Naive thymus-derived CD4-positive, alpha-beta T cell (primary cell): ENCODE measurements at places on chromosomes 1 and 21. TPM values are rescaled to one million over a fixed set of nuclear protein-coding genes. Genes with fewer than 3 reads are reported as not detected.

GRCh38 chr1:35120458-35121133, 41.4 kb downstream of the ZMYM1 start:
- DNase-seq: no peak

DNA sequence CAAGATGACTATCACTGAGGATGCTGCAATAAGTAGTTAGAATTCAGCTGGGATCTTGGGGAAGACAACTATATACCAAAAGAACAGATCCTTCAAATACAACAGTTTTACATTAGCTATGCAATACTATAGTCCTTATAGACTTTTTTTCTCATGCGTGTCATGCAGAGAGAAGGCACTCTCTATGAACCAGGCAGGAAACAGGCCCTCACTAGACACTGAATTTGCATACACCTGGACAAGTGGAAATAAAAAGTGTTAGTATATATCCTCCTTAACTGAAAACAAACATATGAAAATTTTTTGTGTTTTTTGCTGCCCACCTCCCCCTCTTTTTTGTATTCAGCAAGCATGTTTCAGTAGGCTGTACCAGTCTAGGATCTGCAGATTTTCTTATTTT, 29.9 kb downstream of the TMCO1 start:
- no peak for DNase-seq

GRCh38 chr21:16838331-16838730, 674.5 kb upstream of the CXADR start:
- no peak for DNase-seq

DNA sequence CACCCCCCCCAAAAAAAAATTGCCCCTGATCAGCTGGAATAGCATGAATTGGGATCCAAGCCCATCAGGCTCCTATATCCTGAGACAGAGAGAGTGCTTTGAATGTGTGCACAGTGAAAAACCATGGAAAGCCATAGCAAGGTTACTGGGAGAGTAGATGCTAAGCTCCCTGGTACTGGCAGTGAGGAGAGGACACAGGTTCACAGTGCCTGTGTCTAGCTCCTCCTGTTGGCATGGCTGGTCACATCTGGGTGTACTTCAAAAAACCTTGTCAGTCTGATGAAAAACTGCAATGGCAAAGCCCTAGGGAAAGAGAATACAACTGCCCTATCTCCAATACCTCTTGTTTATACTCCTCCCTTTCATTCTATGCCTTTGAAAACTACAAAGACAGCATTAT, 12.9 kb downstream of the COPA start:
- no peak for DNase-seq

DCST1 gene
- not detected for polyA plus RNA-seq

- DNase-seq: no peak
Observed at GRCh38 chr1:75612976-75613375, 2.1 kb upstream of the SLC44A5 start.
